Activated naive CD8-positive, alpha-beta T cell treated with anti-CD3 and anti-CD28 coated beads, Interleukin-2, amount 50 U/mL, for 24 hours (primary cell): ENCODE measurements at places on chromosomes 3 and 15.
A peak's percentile ranks its signal among the peaks of the same experiment; 100 is the strongest.

DNA sequence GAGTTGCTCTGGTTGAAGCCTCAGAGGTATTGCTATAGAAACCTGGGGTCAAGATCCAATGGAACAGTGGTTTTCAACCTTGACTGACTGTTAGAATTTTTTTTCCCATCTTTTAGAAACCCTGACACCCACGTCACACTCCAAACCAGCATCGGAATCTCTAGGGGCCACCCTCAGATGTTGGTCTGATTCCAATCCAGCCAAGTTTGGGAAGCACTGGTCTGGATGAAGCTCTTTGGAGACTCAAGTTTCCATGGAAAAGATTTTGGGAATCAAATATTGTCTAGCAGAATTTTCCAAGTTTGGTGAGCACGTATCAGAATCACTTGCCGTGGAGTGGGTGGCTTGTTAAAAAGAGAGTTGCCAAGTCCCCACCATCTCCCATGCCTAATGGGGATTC lies 103.8 kb downstream of the THSD4 start:
- no peak for DNase-seq

GRCh38 chr3:52679199-52679538 lies 6.5 kb downstream of the PBRM1 start:
- DNase-seq = no peak

DNA sequence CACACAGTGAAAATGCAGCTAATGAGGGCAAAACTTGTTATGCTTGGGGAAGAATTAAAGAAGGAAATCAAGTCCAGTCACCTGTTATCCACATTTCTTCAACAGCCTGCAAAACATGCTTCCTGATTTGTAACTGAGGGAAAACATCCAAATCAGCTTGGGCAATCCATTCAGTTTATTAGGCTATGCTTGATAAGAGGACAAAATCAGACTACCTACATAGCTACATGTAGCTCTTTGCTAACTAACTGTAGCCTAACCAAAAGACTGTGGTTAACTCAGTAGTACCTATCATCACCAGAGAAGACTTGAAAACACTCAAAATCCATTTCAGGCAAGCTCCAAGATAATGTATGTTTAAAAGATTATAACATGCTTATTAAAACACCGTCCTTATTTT lies 436.4 kb downstream of the SHQ1 start:
- no peak for DNase-seq

GRCh38 chr15:33022629-33023028 lies 171.9 kb downstream of the FMN1 start:
- DNase-seq = no peak

GRCh38 chr15:48507416-48508065 lies 138.0 kb downstream of the FBN1 start:
- peak; percentile 4 for DNase-seq

GRCh38 chr3:32816439-32817256 lies 1.1 kb upstream of the TRIM71 start:
- DNase-seq = peak; percentile 24

DNA sequence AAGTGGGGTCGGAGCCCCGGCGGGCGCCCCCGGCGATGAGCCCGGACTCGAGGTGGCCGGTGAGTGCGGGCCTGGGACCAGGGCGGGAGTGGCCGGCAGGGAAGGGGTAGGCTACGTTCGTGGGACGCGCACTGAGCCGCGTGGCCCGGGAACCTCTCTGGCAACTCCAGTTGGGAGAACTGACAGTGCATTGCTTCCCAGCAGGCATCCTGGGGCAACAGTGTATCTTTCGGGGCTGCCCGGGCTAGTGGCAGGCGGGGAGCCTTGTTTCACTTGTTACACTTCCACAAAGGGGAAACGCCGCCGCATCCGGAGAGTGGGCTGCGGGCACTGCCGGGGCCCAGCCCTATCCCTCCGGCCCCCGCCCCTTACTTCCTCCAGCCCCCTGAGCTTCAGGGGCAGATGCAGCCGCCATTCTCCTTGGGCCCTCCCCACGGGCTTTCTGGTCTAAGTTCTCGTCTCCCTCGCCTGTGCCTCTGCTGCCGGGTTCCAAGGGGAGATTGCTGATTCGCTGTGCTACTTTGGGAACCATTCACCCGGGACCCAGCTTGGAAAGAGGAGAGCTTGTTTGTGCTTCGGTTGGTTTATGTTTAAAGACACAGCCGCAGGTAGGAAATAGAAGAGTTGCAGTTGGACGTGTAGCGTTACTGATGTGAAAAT lies 675 bp downstream of the BRPF1 start:
- peak; percentile 58 for DNase-seq
